ENCODE measurements at places on chromosomes 3 and 15.

- DNase-seq, result no peak
Observed at GRCh38 chr3:136464502-136464901, 214.4 kb downstream of the PCCB start.

GRCh38 chr3:48628277-48629017 lies 6.8 kb downstream of the SLC26A6 start:
- DNase-seq, result no peak

GRCh38 chr3:169811631-169812331 lies 889 bp upstream of the LRRIQ4 start:
- DNase-seq, result no peak

DNA sequence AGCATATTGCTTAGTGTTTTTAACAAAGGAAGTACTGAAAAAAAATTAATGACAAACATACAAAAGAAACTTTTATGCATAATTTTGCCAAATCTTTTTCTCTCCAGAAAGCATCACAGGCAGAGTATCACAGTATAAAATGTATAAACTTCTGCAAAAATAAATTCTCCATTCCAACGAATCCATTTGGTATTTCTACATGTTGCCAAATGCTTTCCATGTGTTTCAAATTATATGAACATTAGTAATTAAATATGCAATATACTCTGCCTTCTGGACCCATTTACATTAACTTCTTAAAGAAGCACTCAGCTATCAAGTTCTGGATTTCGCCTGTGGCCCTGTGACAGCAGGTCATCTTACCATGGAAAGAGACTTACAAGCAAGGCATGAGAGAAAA lies 189.1 kb upstream of the ALCAM start:
- DNase-seq, result no peak

DNA sequence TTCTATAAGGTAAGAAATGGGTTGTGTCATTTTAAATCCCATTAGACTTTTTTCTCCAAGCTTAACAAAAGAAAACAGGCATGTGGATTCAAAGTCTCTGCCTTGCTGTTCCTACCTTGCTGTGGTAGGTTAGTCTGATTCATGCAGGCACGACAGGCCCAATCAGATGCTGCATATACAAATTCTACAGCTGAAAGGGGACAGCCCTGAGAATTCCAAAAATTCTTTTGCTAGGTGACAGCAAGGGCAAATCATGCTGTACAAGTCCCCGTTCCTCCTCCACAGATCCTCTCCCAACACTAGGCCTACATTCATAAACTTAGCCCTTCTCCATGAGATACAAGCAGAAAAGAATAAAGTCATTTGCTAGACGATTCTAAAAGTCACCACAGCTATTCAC lies 161.2 kb upstream of the THBS1 start:
- DNase-seq, result no peak

- DNase-seq, result no peak
Observed at GRCh38 chr3:69729147-69729919, 9.9 kb upstream of the MITF start.

DNA sequence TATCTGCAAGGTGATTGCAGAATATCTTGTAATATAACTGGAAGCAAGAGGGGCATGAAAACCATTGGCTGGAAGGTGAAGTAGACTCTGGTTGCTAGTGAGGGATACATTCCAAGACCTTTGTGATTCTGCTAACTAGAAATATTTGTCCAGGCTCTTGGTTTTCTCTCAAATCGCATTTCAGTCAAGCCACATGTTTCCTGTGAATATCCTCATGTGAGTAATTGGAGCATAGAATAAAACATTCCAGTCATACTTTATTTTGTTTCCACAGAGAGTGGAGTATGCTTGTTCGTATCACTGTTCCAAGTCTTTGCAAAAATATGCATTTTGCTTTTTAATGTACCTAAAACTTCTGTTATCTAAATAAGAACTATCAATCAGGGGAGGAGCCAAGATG lies 850.0 kb downstream of the EPHA3 start:
- DNase-seq, result no peak

DNA sequence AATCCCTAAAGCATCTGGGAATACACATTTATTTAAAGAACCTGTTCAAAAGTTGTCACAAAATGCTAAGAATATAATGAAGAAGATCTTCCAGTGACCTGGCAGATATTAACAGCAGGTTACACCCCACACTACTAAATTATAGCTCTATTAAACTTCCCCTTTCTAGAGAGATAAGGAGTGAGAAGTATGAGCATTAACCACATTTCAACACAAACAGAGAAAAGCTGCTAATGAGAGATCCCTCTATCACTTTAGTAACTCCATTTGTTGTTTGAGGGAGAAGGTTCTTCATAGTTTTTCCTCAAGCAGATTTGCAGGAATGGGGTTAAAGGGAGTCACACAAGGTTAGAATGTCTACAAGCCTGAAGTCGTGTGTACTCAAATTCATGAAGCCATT lies 3.6 kb downstream of the COL8A1 start:
- no peak for DNase-seq

DNA sequence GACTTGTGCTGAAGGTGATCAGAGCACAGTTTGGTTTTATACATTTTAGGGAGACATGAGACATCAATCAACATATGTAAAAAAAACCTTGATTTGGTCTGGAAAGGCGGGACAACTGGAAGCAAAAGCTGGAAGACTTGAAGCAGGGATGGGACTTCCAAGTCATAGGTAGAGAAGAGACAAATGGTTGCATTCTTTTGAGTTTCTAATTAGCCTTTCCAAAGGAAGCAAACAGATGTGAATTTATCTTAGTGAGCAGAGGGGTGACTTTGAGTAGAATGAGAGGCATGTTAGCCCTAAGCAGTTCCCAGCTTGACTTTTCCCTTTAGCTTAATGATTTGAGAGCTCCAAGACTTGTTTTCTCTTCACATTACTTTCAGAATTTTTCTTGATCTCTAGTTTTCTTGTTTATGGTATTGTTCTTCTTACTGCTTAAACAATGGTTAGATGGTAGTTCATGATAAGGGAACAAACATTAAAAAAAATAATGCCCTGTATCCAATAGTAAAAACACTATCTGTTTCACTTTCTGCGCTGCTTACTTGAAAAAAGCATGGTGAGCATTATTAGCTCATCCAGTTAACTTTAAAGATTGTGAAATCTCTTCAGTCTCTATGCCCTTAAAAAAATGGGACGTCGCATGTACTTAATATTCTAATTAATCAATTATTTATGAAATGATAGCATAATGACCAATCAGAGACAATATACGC lies 48.5 kb upstream of the BCHE start:
- no peak for DNase-seq

DNA sequence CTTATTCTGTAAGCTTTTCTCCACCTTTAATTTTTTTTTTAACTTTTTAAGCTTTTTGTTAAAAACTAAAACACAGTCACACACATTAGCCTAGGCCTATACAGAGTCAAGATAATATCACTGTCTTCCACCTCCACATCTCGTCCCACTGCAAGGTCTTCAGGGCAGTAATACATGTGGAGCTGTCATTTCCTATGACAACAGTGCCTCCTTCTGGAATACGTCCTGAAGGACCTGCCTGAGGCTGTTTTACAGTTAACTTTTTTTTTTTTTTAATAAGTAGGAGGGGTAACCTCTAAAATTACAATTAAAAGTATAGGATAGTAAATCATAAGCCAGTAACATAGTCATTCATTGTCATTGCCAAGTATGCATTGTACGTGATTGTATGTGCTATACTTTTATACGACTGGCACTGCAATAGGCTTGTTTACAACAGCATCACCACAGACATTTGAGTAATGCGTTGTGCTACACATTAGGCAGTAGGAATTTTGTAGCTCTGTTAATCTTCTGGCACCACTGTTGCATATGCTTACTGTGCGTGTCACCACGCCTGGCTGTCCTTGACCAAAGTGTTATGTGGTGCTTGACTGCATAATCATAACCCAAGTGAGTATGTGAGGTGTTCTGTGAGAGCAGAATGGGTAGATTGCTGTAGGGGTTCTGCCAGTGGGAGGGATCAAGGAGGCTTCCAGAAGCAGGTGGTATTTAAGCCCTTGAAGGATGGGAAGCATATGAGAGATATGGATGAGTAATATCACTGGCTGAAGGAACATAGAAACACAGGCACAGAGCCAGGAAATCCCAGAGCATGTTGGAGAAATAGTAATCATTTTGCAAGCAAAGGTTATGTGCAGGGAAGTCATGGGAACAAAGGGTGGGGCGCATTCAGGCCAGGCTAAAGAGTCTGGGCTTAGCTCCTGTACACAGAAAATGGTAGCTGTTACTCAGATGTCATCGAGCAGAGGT lies 18.3 kb downstream of the FBXO22 start:
- DNase-seq, result no peak

Data from NCI-H187 treated with DMSO at 0.1 percent for 48 hours (cell line).